ENCODE measurements at places on chromosomes 7 and 10.

GRCh38 chr10:65294329-65294728 is 1631.5 kb upstream of the LRRTM3 start:
- DNase-seq, result no peak

DNA sequence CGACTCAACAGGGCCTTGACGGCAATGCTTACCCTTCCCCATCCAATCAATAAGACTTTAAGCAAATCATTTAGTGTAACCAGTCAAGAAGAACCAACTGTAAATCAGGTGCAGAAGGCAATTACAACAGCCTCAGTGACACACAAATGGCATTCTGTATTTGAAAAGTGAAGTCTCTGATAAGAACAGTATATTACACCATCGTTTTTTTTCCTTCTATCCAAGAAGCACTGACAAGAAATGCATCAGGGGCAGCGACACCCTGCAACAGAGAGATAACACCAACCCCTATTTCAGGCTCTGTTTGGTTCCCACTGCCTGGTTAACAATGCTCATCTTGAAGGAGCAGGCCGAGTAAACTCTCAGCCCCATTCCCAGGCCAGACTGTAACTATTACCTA is 204.0 kb upstream of the AOAH start:
- no peak for DNase-seq

DNA sequence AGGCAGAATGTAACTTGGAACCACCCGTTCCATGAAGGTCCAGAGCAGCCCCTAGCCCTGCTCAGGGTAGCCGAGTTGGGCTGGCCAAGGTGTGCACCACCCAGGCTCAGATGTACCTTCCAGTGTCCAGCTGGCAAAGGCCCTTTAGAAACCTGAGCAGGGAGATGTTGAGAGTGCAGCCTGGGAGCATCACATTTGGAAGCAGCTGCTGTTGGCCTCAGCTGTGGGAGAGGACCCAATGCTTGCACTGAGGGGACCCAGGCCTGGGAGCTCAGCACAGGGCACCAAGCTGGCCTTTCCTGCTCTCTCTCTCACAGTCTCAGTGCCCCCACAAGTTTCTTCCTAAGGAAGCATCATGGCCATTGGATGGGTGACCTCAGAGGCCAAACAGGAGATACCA is 33.5 kb downstream of the ANXA8 start:
- DNase-seq, result no peak

- no peak for DNase-seq
Observed at GRCh38 chr10:25831080-25831479, 102.9 kb upstream of the MYO3A start.
